NCI-H2171 (cell line): ENCODE measurements at places on chromosomes 2 and 18.

- no peak for DNase-seq
These were observed 14.0 kb downstream of the STAM2 start for GRCh38 chr2:152161598-152161997.

DNA sequence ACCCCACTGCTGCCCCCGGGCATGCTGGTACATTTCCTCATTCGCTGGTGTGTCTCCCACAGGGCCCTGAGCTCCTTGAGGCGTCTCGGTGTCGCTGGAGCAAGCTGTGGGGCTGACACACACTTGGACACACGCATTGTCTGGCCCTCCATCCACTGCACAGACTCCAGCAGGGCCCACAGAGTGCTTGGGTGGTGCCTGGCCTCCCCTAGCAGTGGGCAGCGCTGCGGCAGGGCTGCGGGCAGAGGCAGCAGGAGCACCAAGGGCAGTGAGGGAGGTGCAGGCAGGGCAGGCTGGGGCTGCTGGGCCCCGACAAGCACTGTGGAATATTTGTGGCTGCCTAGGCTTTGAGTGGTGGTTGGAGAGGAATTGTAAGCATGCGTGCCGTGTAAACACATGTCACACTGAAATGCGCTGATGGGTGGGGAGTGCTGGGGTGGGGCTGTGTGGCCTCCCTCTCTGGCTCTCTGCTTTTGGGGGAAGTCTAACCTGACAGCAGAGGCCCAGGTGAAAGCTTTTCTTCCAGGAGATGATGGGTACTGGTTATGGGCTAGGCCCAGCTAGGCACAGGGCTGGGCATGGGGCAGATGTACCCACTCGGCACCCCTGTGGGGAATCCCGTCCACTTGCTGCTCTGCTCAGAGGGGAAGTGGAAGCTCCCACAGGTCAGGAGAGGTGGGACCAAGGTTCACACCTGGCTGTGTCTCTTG is 55.5 kb upstream of the HS6ST1 start:
- DNase-seq, result no peak

DNA sequence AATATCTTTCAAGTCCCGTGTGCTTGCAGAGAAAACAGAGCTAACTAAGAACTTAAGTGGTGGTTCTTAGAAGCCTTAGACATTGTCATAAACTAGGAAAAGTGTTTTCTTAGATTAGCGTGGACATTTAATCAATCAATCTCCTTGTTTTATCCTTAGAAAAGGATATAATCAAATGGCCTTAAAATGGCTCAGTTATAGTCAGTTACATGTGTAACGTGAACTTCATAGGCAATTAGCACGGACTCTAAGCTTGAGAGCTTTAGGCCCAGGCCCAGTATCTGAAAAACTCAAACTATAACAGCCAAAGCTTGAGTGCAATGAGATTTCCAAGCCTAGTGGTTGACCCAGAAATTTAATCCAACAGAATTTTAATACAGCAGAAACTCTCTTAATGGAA is 43.5 kb upstream of the SP3 start:
- DNase-seq, result no peak

GRCh38 chr2:16613539-16614011 is 52.1 kb downstream of the CYRIA start:
- DNase-seq, result no peak

GRCh38 chr18:47120428-47120827 is 29.9 kb downstream of the HDHD2 start:
- no peak for DNase-seq

GRCh38 chr18:37393945-37394609 is 171.5 kb downstream of the CELF4 start:
- DNase-seq, result peak; percentile 45

- no peak for DNase-seq
These were observed 111.5 kb downstream of the MGAT5 start for GRCh38 chr2:134365356-134365755.

- no peak for DNase-seq
These were observed 182.6 kb downstream of the GRB14 start for GRCh38 chr2:164438490-164439205.

GRCh38 chr2:233199870-233200269 is 51.6 kb upstream of the ATG16L1 start:
- no peak for DNase-seq

DNA sequence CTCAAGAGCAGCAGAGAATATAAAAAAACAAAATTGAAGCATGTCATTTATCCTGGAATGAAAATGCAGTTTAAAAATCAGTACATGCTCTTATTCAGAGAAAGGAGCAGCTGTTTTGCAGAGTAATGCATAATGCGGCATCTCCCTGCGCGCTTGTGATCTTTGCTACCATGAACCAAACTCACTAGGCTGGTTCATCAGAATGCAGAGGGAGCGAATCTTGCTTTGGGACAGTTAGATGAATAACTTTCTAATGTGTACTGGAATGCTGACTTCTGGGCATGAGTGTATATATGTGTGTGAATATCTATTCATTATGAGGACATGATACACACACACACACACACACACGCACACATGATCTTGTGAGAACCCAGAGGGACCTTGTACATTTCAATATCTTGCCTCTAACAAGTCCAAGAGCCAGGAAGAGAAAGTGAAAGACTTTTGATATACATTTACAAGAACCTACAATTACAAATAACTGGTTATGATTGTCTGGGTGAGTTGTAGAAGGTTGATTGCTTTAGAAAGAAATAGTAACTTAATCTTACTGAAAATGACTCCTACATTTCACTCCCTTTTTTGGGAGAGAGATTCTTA is 54.1 kb upstream of the THOC1 start:
- DNase-seq, result no peak

- peak; percentile 21 for DNase-seq
These were observed 59.4 kb upstream of the NEDD4L start for GRCh38 chr18:57984490-57985115.

- no peak for DNase-seq
These were observed 141.5 kb upstream of the FIGN start for GRCh38 chr2:163877316-163877715.

GRCh38 chr2:63734510-63734909 is 107.2 kb upstream of the UGP2 start:
- DNase-seq, result no peak

DNA sequence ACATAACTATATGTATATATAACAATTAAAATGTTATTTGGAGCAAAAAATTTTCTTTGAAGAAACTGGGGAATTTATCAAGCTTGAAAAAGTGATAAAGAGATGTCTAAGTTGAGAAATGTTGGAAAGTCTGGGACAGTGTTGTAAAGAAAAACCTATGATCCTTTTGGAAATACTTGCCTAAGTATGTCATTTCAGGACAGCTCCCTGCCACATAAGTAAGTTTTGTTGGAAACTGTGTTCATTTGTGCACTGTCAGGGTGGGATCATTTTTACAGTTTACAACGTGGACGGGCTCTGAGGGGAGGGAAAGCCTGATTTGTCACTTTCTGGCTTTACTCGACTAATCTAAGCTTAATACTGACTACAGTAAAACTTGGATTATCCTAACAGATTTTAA is 10.4 kb upstream of the COL3A1 start:
- no peak for DNase-seq

DNA sequence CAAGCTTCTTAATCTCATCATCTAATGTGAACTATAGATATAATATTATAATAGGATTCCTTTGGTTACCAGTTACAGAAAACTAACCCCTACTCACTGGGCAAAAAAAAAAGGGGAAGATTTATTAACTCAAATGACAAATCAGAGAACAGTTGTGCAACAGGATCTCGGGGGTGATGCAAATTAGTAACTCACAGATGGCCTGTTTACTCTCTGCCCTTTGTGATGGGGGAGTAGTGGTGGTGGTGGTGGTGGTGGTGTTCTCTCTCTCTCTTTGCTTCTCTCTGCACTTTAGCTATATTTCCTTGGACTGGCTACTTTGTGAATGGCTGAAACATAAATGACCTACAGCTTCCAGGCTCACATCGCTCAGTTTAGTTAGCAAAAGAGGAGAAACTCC is 59.0 kb downstream of the TMEM247 start:
- DNase-seq, result no peak

DNA sequence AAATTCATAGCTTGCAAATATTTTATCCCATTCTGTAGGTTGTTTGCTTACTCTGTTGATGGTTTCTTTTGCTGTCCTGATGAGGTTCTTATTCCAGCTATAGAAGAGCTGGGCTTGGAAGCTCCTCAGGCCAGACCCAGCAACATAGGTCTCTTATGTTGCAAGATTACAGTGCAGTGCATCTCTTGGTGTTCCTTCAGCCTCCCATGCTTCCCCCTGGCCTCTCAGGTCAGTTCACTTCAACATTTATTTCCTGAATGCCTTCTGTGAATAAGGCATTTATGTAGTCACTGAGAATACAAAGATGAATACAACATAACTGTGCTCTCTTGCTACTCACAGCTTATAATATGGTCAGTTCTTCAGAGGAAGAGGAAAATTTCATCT is 179.0 kb upstream of the SLC39A10 start:
- no peak for DNase-seq

GRCh38 chr2:241560883-241561474 is 2.4 kb downstream of the BOK start:
- DNase-seq, result no peak

GRCh38 chr2:10338270-10339188 is 35.8 kb downstream of the HPCAL1 start:
- DNase-seq, result no peak

GRCh38 chr2:46308081-46308480 is 10.9 kb downstream of the EPAS1 start:
- DNase-seq, result no peak

DNA sequence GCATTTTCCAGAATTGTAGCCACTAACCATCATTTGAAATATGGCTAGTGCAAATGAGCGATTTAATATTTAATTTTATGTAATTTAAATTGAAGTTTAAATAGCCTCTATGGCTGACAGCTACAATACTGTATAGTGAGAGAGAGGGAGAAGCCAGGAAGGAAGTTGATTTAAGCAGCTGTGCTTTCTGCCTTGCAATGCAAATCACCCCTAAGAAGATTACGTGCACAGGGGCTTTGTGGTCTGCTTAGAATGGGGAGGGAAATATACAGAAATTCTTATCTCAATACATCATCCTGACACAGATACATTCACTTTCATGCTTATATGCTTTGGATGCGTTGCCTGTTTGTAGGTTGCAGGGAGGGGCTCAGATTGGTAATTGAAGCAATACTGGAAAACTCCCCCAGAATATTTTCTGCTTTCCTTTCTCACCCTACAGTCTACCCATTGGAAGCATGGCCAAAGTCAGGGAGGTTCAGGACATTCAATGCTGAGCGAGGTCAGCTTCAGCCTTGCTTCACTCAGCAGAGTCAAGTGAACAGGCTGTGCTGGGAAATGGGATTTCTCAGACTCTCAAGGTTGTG is 674.0 kb downstream of the CNTNAP5 start:
- no peak for DNase-seq

DNA sequence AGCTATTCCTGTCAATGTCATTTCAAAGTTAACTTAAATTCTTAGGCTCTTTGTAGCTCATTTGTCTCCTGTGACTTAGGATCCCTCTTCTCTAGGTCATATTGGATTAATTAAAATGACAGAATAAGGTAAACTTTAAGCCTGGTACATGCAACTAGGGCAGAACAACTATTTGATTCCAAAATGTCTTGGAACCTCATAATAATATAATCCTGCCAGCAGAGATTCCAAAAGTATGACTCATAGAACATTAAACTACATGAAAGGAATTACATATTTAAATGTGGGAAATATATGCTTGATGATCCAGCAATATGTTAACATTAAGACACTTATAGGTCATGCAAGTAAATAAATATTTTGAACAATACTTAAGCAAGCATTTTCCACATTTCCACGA is 63.3 kb downstream of the COL3A1 start:
- DNase-seq, result no peak

DNA sequence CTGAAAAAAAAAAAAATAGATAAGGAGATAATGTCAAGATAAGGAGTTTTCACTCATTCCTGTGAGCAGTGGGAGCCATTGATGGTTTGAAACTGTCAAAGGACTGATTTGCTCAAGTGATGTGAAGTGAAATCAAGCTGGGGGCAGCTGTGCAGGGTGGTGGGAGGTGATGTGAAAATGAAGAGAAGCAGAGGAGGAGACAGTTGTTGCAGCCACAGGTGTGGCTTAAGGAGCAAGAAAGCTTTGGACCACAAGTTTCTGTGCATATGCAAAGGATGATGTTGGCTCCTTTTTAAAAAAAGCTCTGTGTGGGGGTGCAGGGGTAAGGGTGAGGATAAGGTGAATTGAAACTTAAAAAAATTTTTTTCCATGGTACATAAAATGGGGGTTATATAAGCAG is 8.3 kb downstream of the EFR3B start:
- DNase-seq, result no peak

DNA sequence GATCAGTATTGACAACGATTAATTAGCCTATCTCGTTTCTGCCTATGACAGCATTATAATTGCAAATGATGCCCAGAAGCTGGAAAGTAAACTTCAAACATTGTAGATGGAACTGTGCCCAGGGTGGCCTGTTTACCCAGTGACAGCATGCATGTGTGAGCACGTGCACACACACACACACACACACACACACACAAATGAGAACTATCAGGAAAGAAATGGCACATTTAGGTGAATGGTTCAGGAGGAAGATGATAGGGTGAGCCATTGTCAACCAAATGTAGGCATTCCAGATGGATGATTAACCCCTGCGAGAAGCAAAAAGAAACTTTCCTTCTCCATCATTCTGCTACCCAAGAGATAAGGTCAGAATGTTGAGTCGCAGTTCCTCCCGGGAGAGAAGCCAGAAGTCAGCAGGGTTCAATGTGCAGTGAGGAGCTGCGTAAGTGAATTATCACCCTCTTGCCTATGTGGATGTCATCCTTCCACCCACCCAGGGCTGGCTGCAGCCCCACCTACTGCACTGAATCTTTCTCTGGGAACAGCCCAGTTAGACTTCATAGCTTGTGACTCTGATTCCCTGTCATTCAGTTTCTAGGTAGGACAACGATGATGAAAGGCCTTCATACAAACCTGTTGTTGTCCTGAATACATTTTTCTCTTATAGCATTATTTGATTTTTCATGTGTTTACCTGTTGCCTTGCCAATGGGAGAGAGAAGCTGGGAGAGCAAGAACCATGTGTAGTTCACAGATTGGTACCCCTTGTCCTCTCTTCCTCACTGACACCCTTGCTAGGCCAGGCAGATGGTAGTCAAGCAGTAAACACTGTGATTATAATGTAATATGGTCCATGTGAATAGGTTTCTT is 3.5 kb upstream of the APOB start:
- no peak for DNase-seq

DNA sequence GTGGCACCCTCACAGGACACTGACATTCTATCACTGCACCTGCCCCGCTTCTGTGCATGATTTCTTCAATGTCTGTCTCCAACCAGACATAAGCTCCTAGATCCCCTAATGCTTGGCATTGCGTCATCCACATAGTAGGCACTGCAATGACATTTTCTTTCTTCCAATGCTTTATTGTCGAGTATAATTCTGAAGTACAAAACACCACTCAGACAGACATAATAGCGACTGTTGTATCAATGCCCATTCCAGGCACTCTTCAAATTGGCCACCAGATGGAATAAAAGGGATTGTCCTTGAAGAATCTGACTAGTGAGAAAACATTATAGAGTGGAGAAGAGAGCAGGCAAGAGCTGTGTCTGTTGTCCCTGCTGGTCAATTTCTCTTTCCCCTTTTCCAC is 89.0 kb downstream of the LPIN1 start:
- DNase-seq, result no peak

- DNase-seq, result no peak
These were observed 303.4 kb upstream of the NRXN1 start for GRCh38 chr2:51335087-51336058.

- DNase-seq, result no peak
These were observed 6.2 kb downstream of the TTC32 start for GRCh38 chr2:19895535-19895934.
